ENCODE measurements at places on chromosomes 7 and 10.

DNA sequence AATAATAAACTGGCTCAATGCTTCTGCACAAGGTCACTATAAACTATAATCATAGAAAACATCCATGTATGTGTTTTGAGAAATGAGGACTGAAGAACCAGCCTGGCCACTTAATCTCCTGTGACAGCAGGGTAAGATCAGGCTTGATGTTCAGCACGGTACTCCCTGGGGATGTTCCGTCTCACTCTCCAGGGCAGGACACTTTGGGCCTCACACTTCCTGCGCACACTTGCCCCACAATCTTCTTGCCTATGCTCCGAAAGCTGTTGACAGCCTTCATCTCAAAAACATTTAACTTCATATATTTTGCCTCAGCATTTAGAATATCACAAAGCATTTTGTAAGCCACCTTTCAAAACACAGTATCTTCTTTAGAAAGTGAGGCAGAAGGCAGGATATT is 92.7 kb downstream of the PARD3 start:
- DNase-seq: no peak

DNA sequence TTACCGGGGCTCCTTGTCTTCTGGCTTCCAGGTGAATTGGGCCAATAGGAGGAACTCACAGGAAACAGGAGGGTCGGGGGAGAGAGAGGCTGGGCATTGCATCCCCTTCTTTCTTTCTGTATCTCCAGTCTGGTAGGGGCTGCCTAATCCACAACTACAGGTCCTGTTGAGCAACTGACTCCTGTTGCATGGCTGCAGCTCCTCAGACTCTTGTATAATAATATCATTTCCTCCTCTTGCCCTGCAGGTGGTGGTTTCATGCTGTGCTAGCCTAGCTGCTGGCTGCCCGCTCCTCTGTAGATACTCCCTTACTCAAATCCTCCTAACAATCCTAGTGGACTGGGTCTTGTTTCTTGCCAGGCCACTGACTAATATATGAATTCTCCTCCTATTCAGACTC is 276.5 kb upstream of the SMIM30 start:
- no peak for DNase-seq

DNA sequence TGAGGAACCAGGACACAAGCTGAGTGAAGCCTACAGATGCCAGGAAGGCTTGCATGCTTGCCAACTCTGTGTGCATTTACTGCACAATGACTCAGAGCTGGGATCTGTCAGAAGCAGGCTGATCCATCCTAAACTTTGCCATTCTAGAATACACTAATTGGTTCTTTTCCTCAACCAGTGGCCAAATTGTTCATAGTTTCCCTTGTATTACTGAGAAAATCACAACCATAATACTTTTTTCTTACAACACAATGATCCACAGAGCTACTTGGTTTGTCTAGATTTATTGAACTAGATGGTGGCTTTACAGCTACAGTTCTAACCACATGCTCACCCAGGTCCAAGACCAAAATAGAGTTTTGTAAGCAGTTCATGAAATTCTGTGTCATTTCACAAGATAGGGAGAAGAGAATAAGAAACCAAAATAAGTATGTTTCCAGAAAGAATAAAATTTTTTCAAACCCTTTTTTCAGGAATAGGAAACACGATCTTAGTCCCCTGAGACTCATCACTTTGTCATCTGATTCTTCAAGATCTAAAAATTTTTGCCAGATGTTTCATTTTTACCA is 21.0 kb upstream of the LRRC17 start:
- DNase-seq: no peak

DNA sequence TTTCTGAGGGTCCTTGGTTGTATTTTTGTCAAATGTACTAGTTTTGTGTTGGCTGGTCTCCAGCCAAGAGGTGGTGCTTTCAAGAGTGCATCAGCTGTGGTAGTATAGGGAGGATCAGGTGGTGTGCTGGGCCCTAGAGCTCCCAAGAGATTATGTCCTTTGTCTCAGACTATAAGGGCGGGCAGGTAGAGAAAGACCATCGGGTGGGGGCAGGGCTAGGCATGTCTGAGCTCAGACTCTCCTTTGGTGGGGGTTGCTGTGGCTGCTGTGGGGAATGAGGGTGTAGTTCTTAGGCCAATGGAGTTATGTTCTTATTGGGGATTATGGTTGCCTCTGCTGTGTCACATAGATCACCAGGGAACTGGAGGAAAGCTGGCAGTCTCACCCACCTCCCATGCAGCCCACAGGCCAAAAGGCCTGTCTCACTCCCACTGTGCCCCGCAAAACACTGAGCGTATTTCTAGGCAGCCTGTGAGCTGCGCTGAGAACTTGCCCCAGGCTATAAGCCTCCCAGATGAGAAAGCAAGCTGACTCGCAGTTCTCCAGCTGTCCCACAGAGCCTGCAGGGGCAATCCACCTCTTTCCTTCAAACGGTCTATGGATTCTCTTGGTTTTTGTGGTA is 1066.7 kb downstream of the GRM8 start:
- DNase-seq: no peak

DNA sequence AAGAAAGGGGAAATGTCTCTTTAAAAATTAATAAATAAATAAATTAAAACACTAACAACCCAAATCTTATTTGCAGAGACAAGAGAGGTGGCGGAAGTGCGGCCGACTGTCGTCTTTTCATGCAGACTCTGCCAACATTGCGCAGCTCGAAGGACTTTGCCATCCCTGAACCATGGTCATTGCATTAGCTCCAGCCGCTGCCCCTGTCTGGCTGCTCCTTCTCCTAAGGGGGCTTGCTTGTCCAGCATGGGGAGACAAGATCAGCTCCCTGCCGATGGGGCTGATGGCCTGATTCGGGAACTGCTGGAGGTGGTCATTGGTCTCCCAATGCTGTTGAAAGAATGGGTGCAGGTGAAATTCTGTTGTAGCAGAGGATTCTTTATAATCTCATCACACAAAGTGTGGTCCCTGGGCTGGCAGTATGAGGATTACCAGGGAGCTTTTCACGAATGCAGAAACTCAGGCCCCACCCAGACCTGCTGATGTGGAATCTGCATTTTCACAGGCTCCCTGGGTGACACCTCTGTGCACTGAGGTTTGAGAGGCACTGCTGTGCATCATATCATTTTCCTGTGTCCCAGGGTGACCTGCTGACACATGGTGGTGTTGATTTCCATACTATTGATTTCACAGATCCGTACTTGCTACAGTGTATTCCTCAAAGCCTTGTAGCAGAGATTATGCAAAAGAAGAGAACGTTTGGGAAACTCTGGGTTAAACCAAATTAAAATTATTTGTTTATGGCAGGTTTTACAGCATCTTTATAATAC is 172.4 kb upstream of the ZMIZ1 start:
- no peak for DNase-seq

GRCh38 chr7:25503306-25503705 is 275.0 kb upstream of the NPVF start:
- DNase-seq: no peak

DNA sequence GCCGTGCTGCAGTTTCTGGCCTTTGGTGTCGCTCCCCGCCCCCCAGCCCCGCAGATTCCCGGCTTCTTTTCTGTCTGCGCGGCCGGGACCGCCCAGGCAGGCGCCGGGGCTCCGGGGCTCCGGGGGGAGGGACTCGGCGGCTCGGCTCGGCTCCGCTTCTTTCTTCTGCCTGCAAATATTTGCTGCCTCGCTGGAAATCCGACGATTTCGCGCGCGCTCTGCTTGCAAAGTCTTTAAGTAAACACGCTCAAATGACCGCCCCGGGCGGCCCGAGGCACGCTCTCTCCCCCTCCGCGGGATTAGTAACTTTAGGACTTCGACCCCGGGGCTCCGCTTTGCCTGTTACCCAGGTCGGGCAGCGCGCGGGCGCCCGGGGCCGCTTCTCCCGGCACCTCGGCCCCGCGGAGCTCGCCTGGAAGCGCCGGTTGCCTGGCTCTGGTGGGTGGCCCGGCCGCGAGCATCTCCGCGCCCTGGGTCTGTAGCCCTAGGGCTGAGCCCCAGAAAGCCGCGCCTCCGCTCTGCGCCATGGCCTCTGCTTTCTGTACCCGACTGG is 3.9 kb upstream of the GATA3 start:
- DNase-seq: no peak

DNA sequence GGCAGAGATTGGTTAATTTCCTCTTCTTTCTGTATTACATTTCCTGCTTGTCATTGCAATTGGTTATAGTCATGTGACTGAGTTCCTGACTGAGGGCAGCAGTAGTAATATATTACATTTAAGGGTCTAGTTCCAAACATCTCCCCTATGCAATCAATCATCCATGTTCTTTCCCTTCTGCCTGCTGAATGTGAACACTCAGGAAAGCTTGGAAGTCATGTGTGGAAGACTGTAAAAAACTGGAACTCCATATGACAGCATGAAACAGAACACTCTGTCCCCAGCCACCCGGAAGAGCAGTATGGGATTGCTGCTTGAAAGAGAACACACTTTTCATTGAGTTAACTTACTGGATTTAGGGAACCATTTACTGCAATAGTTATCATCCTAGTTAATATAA is 459.7 kb upstream of the SEMA3A start:
- no peak for DNase-seq

- DNase-seq: no peak
Observed at GRCh38 chr7:28142650-28143049, 37.9 kb downstream of the JAZF1 start.

DNA sequence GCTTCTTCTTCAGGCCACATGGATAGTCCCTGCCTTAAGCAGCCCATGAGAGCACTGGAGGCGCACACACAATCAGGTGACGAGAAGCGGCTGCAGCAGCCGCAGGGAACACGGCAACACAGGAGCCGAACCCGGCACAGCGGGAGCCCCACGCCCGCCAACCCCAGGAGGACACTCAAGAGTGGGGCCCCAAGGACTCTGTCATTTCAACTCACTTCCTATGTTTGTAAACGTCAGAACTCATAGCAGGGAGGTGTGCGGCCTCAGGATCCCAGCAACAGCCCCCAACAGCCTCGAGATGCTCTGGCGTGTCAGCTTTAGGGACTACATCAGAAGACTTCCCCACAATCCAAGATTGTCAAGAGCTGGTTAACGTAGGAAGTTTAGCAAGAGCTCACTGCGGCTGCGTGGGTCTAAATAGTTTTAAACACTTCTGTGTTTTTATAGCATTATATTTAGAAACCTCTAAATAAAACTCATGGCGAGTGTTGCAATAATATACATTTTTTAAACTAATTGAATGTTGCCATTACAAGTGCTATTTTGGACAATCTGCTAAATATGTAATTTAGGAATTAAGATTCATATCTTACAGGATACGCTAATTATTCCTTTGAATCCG is 123.4 kb downstream of the MAD1L1 start:
- DNase-seq: no peak

DNA sequence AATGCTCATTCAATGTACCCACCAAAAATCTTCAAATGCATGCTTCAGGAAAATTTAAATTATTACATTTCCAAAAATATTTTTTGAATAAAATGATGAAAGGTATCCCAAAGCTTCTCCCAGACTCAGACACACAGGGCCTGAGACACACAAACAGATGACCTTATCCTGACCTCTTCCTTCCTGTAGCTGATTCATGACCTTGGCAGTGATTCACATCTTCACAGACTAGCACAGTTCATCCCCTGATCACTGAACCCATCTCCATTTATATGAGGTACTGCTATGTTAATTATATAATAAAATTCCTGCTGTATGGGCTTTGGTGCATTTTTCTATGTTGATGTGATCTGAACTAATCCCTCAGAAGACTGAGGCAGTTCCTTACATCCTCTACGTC is 265.0 kb upstream of the GLI3 start:
- no peak for DNase-seq

- no peak for DNase-seq
Observed at GRCh38 chr10:12048547-12048946, 5.9 kb upstream of the UPF2 start.

GRCh38 chr10:49597426-49598163 is 12.5 kb upstream of the SLC18A3 start:
- no peak for DNase-seq

DNA sequence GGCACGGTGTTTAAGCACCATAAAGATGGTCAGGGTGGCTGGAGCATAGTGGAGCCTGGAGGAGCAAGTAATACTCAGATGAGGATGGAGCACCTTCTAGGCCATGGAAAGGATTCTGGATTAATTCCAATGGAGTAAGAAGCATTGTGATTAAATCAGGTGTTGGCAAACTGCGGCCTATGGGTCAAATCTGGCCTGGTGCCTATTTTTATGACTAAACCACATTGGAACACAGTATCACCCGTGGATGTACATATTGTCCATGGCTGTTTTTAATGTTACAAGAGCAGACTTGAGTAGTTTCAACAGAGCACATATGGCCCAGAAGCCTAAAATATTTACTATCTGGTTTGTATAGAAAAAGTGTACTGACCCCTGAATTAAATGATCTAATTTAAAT is 49.9 kb upstream of the TMEM248 start:
- no peak for DNase-seq

DNA sequence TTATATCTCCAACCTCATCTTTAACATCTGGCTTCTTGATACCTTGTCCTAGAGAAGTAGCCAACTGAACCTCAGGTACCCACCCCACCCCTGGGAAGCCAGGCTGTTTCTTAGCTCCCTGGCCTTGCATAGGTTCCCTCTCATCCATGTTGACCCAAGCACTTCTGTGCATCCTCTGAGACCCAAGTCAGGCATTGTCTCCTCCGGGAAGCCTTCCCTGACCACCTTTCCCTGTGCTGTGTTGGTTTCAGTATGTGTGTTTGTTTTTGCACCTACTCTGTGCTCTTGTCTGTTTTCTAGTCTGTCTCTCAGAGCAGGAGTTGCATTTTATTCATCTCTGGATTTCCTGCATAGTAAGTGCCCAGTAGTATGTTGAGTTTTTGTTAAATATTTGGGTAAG is 93.4 kb upstream of the ANLN start:
- no peak for DNase-seq

DNA sequence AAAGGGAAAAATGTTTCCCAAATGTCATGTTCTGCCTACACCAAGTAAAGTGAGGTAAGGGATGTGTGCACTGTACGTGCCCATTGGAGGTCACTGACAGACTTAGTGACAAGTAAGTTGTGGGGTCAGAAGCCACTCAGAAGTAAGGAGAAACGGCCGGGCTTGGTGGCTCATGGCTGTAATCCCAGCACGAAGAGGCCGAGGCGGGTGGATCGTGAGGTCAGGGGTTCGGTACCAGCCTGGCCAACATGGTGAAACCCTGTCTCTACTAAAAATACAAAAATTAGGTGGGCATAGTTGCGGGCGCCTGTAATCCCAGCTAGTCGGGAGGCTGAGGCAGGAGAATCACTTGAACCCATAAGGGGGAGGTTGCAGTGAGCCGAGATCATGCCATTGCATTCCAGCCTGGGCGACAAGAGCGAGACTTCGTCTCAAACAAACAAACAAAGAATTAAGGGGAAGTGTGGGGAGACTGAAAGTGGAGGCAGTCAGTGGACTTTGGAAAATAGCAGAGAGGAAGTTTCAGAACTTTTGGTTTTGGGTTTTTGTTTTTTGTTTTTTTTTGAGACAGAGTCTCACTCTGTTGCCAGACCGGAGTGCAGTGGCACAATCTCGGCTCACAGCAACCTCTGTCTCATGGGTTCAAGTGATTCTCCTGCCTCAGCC is 114.8 kb downstream of the WDFY4 start:
- DNase-seq: no peak
